ENCODE measurements at places on chromosomes 5 and 9.

GRCh38 chr9:1231998-1232919 lies 182.1 kb downstream of the DMRT2 start:
- DNase-seq: no peak

GRCh38 chr5:157718519-157718918 lies 12.7 kb upstream of the THG1L start:
- no peak for DNase-seq

DNA sequence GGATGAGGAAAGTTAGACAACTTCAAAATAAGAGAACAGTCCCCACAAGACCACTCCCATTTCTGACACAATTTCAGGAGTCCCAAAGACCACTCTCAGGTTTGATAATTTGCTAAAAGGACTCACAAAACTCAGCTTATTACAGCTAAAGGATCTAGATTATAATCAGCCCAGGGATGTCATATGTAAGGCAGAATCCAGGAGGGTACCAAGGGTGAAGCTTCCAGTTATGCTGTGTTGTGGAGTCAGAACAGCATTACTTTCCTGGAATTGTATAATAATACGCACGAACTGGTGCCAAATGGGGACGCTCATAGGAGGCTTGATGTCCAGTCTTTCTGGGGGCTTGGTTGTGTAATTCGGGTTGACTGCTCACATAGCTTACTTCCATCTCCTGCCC lies 55.4 kb downstream of the SLC27A6 start:
- DNase-seq: no peak

GRCh38 chr9:136694163-136694871 lies 7.1 kb upstream of the AGPAT2 start:
- no peak for DNase-seq

GRCh38 chr5:83891261-83891660 lies 170.6 kb upstream of the HAPLN1 start:
- no peak for DNase-seq

DNA sequence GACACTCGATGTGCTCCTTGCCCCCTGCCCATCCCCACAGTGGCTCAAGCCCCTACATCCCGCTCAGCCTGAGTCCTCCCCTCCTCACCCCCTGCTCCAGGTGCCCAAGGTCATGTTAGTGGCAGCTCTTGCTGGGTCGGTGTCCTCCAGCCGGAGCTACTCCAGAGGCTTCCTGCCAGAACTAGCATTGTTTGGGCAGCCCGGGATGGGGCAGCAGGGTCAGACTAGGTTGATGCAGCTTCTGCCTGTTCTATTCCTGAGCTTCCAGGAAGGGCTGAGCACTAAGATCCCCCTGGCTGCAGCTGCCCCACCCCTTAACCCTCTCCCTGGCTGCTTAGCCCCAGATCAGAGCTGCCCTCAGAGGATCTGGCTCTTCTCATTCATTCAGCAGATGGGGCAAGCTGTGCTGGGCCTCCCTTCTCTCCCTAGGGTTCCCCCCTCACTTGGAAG lies 671 bp downstream of the RGS14 start:
- no peak for DNase-seq

- peak; percentile 13 for DNase-seq
These were observed 38.9 kb downstream of the LYRM7 start for GRCh38 chr5:131209506-131210150.

- DNase-seq: no peak
These were observed 272.4 kb downstream of the ADAMTS6 start for GRCh38 chr5:65209341-65209740.

DNA sequence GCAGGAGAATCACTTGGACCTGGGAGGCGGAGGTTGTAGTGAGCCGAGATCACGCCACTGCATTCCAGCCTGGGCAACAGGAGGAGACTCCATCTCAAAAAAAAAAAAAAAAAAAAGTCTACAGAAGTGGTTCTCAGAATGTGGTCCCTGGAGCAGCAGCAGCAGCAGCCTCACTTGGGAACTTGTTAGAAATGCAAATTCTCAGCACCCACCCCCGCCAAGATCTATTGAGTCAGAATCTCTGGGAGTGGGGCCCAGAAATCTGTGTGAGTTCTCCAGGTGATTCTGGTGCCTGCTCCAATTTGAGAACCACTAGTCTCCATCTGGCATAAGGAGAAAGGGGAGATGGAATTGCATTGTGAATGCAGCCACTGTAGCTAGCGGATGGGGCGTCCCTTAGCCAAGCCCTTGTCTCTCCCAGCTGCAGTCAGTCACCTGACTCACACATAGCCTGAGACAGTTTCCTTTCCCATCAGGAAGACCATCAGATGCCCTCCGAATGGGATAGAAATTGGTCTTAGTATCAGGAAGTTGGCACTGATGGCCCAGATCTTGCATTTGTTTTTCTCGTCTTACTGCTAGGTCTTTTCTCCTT lies 12.2 kb upstream of the PTCH1 start:
- no peak for DNase-seq

GRCh38 chr5:77083088-77083487 lies 4.0 kb downstream of the ZBED3 start:
- DNase-seq: no peak

DNA sequence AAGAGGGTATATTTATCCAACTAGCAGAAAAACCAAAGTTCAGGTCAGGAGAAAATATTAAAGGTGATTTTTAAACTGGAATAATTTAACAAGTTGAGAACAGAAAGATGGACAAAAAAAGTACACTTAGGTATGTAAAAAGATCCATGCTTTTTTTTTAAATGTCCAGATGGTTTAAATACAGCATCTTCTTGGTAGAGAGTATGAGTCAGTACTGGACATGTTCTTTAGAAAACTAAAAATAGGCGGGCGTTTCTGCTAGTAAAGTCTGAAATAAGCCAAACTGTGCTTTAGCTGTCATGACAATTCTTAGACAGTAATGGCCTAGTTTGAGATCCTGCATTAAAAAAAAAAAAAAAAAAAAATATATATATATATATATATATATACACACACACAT lies 255.9 kb upstream of the ST8SIA4 start:
- no peak for DNase-seq

- no peak for DNase-seq
These were observed 267.5 kb downstream of the ZSWIM6 start for GRCh38 chr5:61599370-61600122.

GRCh38 chr5:96258692-96259091 lies 174.4 kb downstream of the PCSK1 start:
- DNase-seq: no peak

DNA sequence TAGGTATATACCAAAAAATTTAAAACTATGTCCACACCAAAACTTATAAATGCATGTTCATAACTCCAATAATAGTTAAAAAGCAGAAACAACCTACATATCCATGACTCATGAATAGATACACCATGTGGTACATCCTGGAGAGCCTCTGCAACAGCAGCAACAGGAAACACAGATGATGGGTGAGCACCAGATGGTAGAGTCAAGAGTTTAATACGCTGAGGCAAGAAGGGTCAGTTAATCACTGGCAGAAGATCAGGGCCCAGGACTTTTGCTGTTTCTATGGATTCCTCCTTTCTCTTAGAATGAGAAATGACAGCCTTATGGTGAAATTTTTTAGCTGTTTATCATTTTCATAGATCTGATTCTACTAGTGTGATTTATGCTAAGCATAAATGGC lies 351.8 kb upstream of the ADAMTSL1 start:
- no peak for DNase-seq

DNA sequence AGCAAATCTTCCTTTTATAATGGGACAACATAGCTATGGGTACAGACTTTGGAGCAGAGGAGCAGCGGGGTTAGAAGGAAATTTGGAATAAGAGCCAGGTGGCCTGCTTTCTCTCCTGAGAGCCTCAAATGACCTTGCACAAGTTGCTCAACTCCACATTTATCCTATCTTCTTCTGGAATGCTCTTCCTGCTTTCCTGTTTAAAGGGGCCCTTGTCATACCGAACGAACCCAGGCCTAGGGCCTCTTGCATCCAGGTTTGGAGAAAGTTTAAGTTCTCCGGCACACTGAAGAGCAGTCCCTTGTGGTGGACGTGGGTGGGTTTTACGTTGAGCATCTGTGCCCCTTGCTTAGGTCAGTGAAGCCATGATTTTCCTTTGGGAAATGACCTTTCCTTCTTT lies 197.9 kb upstream of the NR3C1 start:
- DNase-seq: no peak

- no peak for DNase-seq
These were observed 15.7 kb upstream of the SH3RF2 start for GRCh38 chr5:145920542-145921210.

GRCh38 chr9:133553123-133553522 lies 18.6 kb downstream of the ADAMTSL2 start:
- DNase-seq: no peak

DNA sequence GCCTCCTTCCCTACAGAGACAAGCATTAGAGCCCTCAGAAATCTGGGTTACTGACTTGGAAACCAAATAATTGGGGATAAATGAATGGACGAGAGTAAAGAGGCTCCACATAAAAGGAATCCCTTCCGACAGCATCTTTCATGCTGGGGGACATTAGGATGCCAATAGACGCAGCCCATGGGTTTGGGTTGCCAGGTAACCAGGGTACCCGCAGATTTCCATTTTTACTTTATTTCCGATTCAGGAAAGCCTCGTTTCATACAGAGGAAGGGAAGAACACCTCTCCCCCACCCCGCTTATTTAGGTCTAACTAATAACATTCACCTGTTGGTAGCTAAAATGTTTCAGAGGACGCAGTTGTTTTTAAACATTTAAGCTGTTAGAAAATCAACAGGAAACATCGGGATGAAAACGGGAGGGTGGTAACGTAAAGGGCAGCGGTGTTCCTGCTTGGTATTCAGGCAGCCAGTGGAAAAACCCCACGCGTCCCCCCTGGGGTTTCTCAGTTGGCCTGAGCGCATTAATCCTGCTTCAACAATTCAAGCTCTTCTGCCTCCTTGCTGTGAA lies 179.5 kb downstream of the YTHDC2 start:
- no peak for DNase-seq

- DNase-seq: no peak
These were observed 278.1 kb downstream of the GADD45G start for GRCh38 chr9:89882930-89883361.

DNA sequence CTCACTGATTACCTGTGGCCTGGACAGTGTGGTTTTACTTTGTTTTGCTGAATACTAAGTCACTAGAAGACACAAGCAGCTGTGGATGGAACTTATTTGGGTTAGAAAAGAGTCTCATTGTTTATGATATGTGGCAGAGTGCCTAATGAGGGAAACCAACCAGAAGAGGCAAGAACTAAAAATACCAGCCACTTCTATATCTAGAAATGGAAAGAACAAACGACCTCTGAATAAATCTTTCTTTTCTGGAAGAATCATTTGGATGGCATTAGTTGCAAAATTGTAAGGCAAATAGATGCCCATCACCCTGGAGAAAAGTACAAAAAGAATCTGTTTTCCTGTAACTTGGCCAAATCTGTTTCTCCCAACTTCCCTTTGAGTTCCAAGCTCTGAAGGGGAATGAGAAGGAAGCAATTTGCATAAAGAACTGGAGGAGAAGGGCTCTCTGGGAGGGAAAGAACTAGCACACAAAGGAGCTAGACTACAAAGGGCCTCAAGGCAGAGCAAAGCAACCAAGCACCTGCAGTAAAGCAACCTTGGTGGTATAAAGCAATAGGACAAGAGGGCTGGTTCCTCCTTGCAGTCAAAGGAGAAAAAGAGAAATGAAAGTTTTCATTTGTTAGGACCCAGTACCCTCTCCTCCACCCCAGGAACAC lies 455.4 kb downstream of the CAAP1 start:
- no peak for DNase-seq

DNA sequence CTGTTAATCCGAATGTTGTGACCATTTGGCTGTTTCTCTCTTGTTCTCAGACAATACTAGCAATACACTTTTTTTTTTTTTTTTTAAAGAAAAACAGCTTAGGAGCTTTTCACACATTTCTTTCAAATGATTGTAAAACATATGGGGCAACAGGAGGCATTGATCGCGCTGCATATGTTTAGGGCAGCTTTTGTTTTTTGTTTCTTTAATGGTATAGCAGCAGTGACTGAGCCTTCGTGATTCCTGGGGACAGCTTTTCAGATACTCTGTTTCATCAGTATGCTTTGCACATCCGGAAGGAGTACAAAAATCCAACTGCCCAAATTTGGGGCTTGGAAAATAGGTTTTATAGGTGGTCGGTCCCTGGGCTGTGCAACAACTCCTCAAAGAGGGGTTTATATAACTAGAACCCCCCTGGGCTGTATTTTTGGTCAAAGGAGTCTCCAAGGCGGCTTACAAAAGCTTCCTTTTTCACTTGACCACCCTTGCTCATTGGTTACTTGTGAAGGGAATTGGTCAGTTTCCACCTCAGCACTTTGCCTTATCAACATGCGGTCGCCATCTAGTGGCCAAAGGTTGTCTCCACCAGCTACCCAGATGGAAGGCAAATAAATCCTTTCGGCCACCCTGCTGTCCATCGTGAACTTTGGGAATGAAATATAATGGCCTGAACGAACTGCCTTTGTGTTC lies 91.8 kb downstream of the PDE6A start:
- no peak for DNase-seq

DNA sequence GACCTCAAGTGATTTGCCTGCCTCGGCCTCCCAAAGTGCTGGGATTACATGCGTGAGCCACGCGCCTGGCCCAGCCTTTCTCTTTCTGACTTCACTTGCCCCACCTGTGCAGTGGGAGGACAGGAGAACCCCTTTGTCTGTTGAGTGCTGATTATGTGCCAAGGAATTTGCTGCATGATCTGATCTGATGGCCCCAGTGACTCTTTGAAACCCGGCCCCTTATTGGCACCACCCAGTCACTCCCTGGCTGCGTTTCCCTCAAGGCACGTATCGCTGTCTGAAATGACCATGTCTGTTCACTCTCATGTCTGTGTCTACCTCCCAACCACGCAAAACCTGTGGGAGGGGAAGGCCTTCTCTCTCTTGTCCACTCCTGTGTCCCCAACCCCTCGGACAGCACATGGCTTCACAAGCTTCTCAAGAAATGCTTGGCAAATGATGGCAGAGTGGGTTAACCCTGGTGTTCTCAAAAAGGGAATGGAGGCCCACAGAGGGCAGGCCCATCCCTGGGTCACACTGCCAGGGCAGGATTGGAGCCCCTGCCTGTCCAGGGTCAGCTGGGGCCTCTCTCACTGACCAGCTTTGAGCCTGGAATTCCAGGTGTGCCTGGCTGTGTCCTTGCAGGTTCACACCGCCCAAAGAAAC lies 21.9 kb downstream of the NEK6 start:
- no peak for DNase-seq

GRCh38 chr5:82885627-82886389 lies 191.4 kb downstream of the TMEM167A start:
- no peak for DNase-seq

GRCh38 chr9:125470189-125470588 lies 208.6 kb downstream of the GAPVD1 start:
- DNase-seq: no peak

GRCh38 chr5:113548396-113548795 lies 34.9 kb downstream of the YTHDC2 start:
- DNase-seq: no peak

- no peak for DNase-seq
These were observed 112.0 kb downstream of the DOCK8 start for GRCh38 chr9:326667-327066.

- no peak for DNase-seq
These were observed 402.0 kb upstream of the IRX4 start for GRCh38 chr5:2284678-2285077.

- no peak for DNase-seq
These were observed 5.2 kb downstream of the ATPSCKMT start for GRCh38 chr5:10244342-10244944.

All from activated naive CD4-positive, alpha-beta T cell (primary cell).